ENCODE measurements at places on chromosomes 1 and 21.
A peak's percentile ranks its signal among the peaks of the same experiment; 100 is the strongest.

DNA sequence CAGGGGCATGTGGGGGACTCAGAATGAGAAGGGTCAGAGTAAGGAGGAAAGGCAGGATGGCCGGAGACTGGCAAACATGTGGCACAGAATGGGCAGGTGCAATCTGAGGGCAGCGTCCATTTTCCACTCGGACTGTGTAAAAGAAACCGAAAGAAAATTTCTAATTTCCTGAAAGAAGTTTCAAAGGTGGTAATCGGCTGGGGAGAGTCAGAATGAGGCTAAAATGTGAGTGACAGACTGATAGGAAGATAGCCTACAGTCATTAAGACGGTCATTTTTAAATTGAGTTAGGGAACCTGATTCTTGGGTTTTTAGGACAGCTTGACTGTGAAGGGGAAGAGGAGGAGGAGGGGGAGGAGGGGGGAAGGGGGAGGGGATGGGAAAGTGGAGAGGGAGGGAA, 23.6 kb downstream of the COA6 start:
- DNase-seq: peak; percentile 38

- DNase-seq: no peak
Observed at GRCh38 chr1:185017338-185017737, 28.0 kb upstream of the RNF2 start.

DNA sequence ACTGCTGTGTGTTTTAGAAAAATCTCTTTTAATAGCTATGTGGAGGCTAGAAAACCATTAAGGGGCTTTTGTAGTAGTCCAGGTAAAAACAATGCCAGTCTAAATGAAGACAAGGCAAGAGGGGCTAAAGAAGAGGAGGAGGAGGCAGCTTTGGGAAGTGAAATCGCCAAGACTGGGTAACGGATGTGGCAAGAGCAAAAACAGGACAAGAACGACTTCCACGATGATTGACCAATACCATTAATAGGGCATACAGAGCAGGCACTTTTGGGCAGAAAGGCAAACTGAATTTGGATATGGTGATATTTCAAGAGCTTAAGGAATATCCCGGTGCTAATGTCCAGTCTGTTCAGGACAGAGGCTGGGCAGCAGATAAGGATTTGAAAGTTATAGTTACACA, 22.0 kb downstream of the COA6 start:
- DNase-seq: no peak

GRCh38 chr1:14253676-14254075, 344.8 kb upstream of the KAZN start:
- DNase-seq: no peak

GRCh38 chr1:43786960-43787359, 79.6 kb downstream of the ST3GAL3 start:
- no peak for DNase-seq

DNA sequence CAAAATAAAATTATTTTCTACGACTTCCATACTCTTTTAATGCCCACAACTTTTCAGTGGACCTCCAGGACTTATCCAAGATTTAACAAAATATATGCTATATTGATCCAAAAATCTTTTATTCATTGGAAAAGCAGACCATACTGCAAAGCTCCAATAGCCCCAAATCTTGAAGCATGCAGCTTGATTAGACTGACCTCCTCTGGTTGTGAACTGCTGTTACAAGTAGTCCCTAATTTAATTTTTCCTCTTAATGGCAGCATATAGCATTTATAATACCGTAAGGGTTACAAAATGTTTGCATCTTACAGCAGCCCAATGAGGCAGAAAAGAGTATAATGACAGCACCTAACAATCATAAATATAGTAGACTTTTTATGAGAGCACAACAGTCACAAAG, 49.8 kb downstream of the TPR start:
- no peak for DNase-seq

DNA sequence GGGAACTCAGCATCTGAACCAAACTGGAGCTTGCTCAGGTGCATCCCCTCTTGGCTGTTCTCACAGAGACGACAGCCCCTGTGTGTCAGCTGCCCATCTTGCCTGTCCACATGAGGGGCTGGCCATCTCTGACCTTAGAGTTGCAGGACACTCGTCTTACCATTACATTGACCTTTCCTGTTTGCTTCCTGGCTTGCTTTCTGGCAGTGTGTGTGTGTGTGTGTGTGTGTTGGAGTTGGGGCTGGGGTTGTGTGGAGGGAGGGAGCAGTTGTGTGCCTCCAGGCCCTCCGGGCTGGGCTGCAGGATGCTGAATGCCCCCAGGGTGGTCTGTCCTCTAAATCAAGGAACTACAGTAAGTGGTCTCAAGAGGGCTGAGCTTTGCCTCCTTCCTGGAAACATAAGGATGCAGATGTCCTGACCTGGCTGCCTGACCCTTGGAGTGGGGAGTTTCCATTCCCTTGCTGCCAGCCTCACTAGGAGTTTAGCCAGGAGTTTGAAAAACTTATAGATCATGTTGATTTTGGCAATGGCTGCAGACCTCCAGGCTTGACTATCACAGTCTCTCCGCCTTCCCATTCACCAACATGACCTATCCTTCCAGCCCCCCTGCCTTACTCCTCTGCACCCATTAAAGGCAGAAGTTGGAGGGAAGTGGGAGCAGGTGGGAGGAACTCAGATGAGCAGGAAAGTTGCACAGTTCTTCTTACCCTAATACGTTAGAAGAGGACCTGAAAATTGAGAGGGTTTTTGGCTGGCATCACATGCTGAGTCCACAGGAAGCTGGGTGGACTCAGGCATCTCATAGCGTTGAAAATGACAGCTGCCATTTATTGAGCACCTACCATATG, 19.0 kb downstream of the RASSF5 start:
- no peak for DNase-seq

- no peak for DNase-seq
Observed at GRCh38 chr21:26939601-26940111, 27.2 kb downstream of the ADAMTS5 start.

DNA sequence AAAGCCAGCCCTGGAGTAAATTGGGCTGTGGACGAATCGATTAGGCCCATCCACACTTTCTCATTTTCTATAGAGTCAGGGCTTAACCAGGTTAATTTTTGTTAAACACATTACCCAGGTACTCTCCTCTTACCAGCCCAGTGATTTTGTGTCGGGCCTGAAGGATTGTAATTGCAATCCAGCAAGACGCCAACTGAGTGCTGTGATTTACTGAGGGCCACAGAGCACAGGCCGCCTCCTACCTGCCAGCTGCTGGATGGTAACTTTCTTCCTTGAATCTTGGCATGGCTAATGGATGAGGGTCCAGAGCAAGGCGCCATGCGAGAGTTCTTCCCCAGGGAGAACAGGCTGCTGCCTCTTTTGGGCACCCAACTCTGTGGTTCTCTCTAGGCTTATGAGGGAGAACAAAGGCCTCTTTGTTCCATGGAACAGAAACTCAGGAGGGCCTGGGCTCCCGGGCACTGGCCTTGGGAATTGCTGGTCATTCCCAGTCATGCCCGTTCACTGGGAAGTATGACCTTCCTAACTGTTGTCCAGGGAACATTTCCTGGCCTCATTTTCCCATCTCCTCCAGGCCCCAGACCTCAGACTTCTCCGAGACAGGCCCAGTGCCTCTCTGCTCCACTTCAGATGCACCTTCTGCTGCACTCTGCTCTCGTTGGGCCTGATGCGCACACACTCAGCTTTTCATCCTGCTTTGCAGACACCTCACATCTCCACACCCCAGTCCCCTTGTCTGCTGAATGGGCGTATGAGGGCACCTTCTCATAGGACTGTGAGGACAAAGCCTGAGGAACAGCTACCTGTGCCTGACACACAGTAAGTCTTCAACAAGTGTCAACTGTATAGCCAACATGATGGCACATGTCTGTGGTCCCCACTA, 57.3 kb downstream of the SYF2 start:
- no peak for DNase-seq

DNA sequence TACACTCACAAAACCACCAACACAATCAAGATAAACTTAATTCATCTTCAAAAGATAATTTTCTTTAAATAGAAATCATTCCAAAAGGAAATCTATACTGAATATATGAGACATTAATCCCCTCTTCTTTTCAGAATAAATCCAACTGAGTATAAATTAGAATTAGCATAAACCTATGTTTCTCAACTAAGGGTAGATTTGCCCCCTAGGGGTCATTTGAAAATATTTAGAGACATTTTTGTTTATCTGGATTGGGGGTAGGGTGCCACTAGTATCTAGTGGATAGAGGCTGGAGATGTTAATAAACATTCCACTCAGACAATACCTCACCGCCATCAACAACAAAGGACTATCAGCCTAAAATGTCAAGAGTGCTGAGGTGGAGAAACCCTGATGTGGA, 6.5 kb upstream of the TNFSF4 start:
- no peak for DNase-seq
